ENCODE measurements at places on chromosomes 3 and 15.

GRCh38 chr3:50371133-50371685, 11.9 kb upstream of the TMEM115 start:
- DNase-seq: peak; percentile 16

- no peak for DNase-seq
Measured at GRCh38 chr15:31480356-31481025, 153.9 kb downstream of the KLF13 start.

GRCh38 chr15:77099741-77100463, 29.0 kb upstream of the TSPAN3 start:
- no peak for DNase-seq

- DNase-seq: no peak
Measured at GRCh38 chr3:5079761-5080160, 42.3 kb upstream of the ARL8B start.

DNA sequence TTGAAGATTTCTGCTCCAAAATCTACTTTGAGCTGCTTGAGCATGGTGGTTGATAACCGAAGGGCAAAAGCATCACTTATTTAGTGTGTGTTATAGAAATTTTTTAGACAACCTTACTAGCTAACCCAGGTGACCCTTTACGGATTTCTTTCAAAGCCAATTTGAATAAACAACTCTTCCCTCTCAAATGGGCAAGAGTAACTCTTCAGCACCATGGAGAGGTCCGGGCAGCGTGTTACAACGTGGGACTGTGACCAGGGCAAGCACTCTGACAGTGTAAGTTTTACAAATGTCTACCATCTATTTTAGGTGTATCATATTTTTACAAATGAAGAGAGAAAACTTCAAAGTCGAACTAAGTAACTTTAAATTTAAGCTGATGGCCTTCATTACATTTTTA, 471.8 kb downstream of the MFSD1 start:
- peak; percentile 68 for DNase-seq

DNA sequence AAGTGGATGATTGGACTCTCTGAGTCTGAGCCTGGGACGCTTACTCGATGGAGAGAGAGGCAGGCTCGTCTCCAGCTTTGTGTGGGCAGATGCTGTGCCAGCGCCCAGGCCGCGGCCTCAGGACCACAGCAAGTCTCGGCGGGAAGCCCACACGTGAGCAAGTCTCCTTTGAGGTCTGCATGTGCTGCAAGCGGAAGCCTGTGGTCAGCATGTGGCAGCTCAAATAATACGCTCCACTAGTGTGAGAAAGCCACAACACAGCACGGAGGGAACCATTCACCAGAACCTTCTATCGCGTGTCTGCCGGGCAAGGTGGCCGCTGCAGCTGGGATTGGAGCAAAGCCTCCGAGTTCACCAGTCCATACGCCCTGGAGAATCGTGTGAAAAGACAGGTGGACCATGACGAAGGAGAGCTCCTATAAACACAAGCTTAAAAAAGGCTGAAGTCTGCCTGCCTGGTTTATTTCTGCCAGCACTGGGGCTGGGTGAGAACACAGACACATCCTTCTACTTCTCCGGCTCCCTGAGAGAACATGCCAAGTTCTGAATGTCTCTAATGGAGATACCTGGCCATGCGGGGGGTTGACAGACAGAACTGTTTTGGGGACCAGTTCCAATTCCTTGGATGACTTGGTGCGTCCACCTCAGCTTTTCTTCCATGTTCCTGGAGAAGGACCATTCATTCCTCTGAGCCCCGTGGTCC, 82.0 kb upstream of the LRIG1 start:
- no peak for DNase-seq

DNA sequence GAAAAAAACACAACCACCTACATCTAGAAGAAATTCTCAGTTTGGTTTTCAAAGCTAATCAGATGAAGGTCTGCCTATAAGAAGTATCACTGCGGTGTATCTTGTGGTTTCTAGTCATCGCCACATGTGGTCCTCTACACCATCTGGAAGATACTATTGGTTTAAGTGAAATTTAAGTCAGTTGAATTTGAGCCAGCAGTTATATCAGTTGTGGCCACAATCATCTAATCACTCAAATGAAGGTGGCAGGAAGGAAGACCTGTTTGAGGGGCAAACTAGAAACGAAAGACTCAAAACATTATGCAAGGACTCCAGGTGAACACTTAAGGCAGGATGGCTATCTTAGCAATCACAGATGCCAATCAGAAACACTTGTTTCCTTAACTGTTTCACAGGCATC, 48.7 kb downstream of the ETV5 start:
- no peak for DNase-seq

- DNase-seq: peak; percentile 84
Measured at GRCh38 chr3:115834068-115834467, 210.8 kb downstream of the GAP43 start.

DNA sequence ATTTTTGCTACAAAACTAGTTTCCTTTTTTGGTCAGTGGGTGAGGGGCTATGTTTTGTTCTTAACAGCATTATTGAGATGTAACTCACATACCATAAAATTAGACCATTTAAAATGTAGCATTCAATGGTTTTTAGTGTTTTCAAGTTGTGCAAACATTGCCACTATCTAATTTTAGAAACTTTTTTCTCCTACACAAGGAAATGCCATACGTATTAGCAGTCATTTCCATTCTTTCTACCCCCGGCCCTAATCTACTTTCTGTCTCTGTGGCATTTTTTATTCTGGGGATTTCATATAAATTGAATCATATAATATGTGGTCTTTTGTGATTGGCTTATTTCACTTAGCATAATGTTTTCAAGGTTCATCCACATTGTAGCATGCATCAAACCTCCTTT, 55.0 kb upstream of the TIPARP start:
- peak; percentile 15 for DNase-seq

DNA sequence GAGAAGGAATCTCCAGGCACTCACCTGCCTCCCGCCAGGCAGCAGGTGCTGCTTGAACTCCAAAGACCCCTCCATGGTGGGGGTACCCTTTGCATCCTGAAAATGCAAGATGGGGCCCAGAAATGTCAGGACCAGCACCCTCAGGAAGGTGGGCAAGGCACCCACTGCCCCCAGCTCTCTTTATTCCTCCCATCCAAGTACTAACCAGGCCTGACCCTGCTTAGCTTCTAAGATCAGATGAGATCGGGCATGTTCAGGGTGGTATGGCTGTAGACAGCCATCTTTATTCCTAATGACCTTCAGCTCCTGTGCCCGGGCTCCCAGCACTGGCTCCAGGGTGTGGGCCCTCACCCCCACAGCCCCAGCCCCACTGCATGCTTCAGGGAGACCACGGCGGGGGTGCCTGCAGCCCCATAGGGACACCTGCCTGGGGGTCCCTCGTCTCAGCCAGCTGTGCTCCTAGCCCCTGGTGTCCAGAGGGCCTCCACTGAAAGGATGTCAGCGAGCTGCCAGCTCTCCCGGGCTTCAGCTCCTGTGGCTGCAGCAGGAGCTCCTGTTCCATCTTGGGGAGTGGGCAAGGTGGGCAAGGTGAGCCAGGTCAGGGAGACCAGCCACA, 13.2 kb downstream of the PLA2G4B start:
- no peak for DNase-seq

DNA sequence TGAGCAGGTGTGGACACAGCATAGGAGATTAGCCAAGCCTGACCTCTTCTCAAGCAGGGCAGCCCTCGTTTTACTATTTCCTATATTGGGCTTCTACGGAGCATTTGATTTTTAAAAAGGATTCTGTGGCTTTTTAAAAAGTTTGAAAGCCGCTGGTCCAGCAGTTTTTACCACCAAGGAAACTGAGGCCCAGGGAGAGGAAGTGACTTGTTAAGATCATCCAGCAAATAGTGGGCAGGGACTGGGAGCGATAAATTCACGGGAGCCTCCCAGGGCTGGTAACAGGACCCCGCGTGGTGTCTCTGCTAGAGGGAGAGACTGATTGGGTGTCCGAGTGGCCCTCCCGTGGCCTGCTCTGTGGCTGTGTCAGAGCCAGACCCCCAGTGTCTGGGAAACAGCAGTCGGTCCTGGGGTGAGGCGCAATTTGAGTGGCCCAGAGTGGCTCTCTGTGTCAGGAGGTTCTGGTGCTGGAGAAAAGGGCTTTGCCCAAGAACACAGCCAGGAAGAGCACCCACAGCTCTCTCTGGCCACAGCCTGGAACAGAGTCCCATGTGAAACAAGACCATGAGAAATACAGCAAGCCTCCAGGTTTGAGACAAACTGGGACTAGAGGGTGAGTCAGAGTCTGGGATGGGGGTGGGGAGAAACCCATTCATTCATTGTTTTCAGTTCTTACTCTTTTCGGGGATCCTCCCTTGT, 4.2 kb downstream of the FURIN start:
- peak; percentile 87 for DNase-seq

GRCh38 chr3:185473290-185473815, 25.5 kb downstream of the TMEM41A start:
- DNase-seq: peak; percentile 19

- DNase-seq: no peak
Measured at GRCh38 chr3:99516936-99517335, 121.5 kb upstream of the COL8A1 start.

- no peak for DNase-seq
Measured at GRCh38 chr15:92336419-92336987, 57.2 kb upstream of the ST8SIA2 start.

- peak; percentile 32 for DNase-seq
Measured at GRCh38 chr3:124246949-124247348, 255.0 kb upstream of the ROPN1 start.

- no peak for DNase-seq
Measured at GRCh38 chr3:81716870-81717509, 44.5 kb downstream of the GBE1 start.

All from ELR (cell line).